ENCODE measurements at places on chromosomes 12 and 14. TPM values are rescaled to one million over a fixed set of nuclear protein-coding genes. Genes with fewer than 3 reads are reported as not detected.

Gene BRF1
- 25.2 TPM for total RNA-seq

GRCh38 chr14:88078525-88078924 is 73.6 kb downstream of the GPR65 start:
- no peak overlapping the region for H3K27ac ChIP-seq
- no peak overlapping the region for H3K4me3 ChIP-seq
- H3K36me3 ChIP-seq = peaks cover 5% of the 10 kb centered on the region
- DNase-seq = no peak

GRCh38 chr12:79058342-79058741 is 193.8 kb downstream of the SYT1 start:
- peak; percentile 56 for DNase-seq
- H3K4me1 ChIP-seq = peaks cover 59% of the 10 kb centered on the region
- peak overlapping the region; percentile 44 for H3K4me3 ChIP-seq
- peaks cover 9% of the 10 kb centered on the region for H3K36me3 ChIP-seq

- H3K4me1 ChIP-seq = no peaks in the 10 kb centered on the region
- DNase-seq = no peak
- H3K27ac ChIP-seq = no peak overlapping the region
- no peak overlapping the region for H3K4me3 ChIP-seq
- peaks cover 21% of the 10 kb centered on the region for H3K36me3 ChIP-seq
Observed at GRCh38 chr12:10851243-10851858, 2.1 kb upstream of the PRR4 start.

All from HFFc6 (cell line).